Neuronal stem cell (in vitro differentiated cells): ENCODE measurements at places on chromosomes 12 and 14.

- DNase-seq = no peak
These were observed 10.8 kb upstream of the GPRC5A start for GRCh38 chr12:12880537-12880936.

- DNase-seq = no peak
These were observed 23.2 kb downstream of the OR6S1 start for GRCh38 chr14:20618271-20618749.

DNA sequence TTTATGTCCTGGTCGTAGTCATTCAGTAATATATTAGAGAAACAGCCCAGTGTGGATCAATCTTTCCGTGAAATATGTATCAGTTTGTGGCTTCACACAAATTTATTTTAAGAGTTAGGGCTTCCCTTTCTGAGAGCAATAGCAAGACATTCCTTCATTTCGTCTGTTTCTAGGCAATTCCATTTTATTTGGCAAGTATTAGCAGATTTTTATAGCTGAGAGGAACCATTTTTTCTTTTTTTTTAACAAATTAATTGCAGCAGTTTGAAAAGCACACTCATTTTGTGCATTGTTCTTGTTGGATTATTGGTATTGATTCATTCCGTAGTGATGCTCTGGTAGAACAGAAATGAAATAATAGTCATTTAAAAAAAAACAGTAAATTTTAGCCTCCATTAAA, 132.9 kb downstream of the SRGAP1 start:
- DNase-seq = no peak

GRCh38 chr12:25743679-25744215, 190.7 kb upstream of the LMNTD1 start:
- DNase-seq = no peak

GRCh38 chr12:109963743-109964429, 32.3 kb downstream of the GIT2 start:
- DNase-seq = no peak

GRCh38 chr12:88383405-88383804, 196.9 kb downstream of the KITLG start:
- DNase-seq = no peak

DNA sequence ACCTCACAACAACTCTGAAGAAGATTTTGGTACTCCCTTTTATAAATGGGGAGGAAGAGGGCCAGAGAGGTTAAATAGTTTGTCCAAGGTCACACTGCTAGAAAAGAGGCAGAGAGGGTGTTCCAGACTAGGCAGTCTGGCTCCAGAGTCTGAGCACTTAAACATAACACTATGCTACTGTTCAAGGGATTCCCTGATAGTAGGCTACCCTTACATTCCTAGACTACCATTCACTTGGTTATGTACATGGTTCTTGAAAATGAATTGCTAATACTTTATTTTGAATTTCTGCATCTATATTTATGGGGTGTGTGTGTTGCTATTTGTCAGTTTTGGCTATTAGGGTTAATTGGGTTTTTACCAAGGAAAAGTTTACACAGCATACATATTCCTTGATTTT, 7.2 kb downstream of the GNS start:
- DNase-seq = no peak

DNA sequence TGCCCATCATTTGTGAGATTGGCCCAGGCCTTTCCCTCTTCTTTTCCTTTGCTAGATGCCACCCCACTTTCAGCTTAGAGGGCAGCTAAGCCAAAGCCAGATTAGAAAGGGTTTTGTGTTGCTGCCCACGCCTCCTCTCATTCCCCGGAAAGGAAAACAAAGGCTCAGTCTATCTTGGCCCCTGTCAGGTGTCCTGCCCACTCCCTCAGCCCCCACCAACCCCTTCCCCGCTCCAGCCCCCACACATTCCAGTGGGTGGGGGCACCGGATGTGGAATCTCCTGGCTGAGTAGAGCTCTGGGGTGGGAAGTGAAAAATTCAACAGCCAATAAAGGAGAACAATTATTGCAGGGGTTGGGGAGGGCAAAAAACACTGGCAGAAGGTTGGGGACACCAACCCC, 2.2 kb downstream of the BLOC1S1 start:
- no peak for DNase-seq

DNA sequence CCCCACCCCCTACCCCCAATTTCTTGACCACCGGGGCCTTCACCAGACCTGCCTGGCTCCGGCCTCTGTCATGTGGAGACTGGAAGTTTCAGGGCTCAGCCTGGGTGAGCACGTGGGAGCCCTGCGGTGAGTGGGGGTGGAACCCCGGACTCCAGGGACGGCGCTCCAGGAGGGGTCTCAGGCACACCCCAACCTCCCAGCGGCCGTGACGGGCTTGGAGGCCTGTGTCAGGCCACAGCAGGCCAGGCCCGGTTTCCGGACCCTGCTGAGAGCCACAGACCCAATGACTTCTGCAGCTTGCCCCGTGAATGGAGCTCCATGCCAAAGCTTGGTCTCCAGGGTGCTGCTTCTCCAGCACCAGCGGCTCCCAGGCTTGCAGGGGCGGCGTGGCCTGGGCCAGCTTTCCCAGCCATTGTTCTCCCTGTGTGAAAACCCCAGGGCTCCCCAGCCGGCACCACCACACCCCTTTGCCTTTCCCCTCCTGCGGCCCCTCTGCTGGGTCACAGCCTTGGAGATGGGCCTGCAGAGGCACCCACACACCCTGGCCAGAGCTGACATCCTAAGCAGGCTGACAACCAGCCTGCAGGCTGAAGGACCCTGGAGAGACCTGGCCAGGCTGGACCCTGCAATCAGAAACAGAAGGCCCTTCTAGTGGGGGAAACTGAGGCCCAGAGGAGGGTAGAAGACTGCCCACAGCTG, 186.2 kb upstream of the C14orf180 start:
- DNase-seq = no peak

GRCh38 chr12:32466986-32467711, 67.8 kb downstream of the FGD4 start:
- DNase-seq = no peak

GRCh38 chr12:57716305-57716704, 22.2 kb downstream of the AGAP2 start:
- DNase-seq = no peak

GRCh38 chr12:94109160-94109559, 39.2 kb upstream of the PLXNC1 start:
- no peak for DNase-seq

- no peak for DNase-seq
These were observed 31.5 kb upstream of the GZMB start for GRCh38 chr14:24665440-24665991.

GRCh38 chr12:11810206-11810545, 160.7 kb downstream of the ETV6 start:
- DNase-seq = no peak

DNA sequence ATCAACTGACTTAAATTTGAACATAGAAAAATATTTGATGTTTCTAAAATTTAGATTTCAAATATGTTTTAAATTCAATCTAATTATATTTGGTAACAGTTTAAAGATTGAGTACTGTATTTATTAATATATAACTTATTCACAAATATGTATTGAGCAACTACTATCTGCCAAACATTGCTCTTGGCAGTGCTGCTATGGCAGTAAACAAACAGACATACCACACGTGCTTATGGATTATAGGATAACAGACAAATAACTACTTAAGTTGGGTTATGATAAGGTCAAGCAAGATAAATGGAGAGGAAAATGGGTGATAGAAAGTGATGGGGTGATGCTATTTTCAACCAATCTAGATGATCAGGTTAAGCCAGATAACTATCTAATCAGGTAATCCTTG, 538.1 kb downstream of the C12orf50 start:
- DNase-seq = no peak

DNA sequence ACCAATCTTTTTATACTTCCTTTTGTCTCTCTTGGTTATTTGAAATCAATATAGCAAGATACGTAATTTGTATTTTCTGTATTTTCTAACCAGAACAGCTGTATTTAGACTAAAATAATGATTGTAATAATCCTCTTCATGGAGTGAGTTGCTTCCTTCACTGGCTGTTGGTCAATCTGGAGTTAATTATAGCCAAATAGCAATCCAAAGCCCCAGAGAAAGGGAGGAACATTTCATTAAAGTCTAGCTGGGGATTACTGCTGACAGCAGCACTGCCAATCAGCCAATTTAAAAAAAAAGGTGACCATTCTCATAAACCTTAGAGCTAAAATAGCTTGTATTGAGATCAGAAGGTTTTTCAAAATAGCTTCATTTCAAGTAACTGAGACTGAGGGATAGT, 118.0 kb downstream of the TRHDE start:
- DNase-seq = no peak

GRCh38 chr14:61179796-61180398, 101.2 kb downstream of the TMEM30B start:
- DNase-seq = no peak

DNA sequence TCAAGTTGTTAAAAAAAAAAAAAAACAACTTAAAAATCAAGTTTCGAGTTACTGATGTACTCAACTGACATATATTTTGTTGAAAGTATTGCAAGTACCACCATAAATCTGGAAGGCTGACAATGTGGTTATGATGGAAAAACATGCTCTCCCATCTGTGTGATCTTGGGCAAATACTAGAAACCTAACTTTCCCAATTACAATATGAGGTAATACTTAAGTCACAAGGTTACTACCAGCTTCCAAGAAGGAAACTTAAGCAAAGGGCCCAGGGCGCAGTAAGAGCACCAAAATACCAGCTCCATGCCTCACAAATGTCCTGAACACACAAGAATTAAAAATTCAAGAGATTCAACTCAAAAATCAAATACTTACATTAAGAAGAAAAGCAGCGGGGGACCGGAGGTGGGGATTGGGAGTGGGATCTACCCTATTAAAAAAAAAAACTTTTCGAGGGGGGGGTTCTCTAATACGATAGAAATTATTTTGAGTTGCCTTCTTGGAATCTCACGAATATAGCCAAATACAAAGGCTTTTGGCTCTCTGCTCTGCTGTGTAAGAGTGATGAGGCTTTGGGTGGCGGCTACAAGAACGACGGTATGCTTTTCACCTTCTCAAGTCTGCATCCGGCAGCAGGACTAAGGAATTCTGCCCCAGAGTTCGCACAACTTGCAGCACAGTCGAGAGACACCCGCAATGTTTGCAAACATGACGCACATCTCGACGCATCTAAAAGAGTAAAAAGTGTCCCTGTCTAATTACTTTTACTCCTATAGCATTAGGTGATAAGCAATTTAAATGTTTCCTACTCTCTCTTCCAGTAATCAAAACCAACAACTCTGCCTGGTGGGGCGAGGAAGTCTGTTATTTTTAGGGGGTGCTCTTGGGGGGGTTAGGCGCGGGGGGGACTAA, 1.1 kb downstream of the SAV1 start:
- peak; percentile 30 for DNase-seq

GRCh38 chr12:95608252-95609033, 57.2 kb upstream of the USP44 start:
- DNase-seq = no peak

GRCh38 chr14:61229475-61229888, 51.7 kb downstream of the TMEM30B start:
- DNase-seq = peak; percentile 29

GRCh38 chr12:15563663-15564062, 225.5 kb downstream of the EPS8 start:
- DNase-seq = no peak

- DNase-seq = no peak
These were observed 80.1 kb downstream of the CHST11 start for GRCh38 chr12:104536841-104537240.

DNA sequence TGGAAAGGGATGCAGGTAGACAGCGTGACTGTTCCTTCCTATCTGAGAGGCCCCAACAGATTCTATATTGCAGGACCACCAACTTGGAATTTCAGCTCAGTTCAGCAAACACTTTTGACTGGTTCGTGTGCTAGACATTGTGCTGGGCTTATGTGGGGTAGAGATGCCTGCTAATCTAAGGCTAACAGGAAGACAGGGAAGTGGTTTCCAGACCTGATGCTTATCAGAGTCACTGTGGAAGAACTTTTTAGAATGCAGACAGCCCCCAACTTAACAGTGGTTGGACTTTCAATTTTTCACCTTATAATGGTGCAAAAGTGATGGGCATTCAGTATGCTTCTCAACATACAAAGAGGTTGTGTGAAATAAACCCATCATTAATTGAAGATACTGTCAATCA, 32.2 kb downstream of the NTF3 start:
- no peak for DNase-seq

DNA sequence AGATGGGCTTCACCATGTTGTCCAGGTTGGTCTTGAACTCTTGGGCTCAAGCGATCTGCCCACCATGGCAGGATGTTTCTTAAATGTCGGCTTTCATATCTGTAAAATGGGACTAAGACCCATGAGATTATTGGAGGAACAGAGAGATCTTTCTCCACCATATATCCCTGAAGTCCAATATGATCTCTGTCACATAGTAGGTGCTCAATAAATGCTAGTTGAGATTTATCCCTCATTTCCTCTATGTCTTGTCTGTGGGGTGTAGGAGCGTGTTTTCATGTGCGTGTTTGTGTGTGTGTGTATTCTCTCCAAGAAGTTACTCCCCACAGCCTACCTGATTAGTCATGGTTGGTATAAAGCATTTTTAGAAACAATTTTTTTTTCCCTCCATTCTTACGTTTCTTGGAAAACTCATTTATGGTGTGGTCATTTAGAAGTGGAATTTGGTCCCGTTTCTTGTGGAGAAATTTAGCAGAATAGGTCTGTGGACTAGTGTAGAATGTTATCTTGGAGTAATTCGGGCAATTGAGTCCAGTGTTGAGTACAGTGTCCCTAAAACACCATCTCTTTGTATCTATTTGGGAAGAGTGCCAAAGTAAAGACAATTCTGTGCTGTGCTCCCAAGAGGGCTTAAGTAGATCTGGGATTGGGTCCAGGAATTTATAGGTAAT, 4.3 kb downstream of the STRAP start:
- DNase-seq = no peak

GRCh38 chr14:103189481-103190470, 66.5 kb downstream of the TNFAIP2 start:
- no peak for DNase-seq

DNA sequence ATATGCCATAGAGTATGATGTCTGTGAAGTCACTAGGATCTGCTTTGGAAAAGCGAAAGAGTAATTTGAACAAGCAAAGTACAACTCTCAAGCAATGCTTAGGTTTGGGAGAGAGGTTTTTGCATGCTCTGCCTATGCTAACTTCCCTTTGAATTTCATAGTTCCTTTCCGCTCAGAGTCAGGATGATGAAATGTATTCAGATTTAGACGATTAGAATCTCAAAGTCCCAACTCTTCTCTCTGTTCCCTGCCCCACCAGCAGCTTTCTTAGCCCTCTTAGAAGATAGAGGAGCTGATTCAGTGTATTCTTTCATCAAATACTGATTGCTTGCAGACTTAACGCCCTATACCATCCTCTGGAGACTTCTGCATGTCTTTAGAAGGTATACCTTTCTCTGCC, 11.5 kb downstream of the RAB5B start:
- DNase-seq = no peak

- DNase-seq = no peak
These were observed 10.8 kb upstream of the SMOC1 start for GRCh38 chr14:69868363-69868963.
